ENCODE measurements at places on chromosomes 6 and 20.

GRCh38 chr6:75150685-75151412 is 55.0 kb downstream of the COL12A1 start:
- no peak for DNase-seq

- no peak for DNase-seq
These were observed 168.5 kb downstream of the SCP2D1 start for GRCh38 chr20:18981962-18982539.

GRCh38 chr6:113772961-113773360 is 84.2 kb upstream of the MARCKS start:
- DNase-seq: no peak

GRCh38 chr20:59994697-59995122 is 36.5 kb downstream of the CDH26 start:
- DNase-seq: no peak

DNA sequence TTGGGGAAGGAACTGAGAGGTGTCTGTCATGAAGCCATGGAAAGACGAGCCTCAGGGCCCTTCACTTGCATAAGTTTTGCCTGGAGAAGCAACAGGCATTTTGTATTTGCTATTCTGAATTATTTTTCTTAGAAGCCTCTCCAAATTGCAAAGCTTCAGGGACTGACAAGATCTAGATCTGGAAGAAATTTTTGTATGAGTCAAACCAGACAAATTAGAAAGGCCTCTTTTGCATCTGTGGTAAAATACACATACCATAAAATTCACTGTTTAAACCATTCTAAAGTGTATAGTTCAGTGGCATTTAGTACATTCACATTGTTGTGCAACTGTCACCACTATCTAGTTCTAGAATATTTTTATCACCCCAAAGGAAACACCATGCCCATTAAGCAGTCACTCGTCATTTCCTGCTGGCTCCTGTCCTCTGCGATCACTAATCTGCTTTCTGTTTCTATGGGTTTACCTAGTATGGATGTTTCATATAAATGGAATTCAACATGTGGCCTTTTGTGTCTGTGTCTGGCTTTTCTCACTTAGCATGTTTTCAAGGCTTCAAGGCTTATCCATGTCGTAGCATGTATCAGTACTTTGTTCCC is 269.1 kb downstream of the PHF3 start:
- no peak for DNase-seq

- DNase-seq: no peak
These were observed 86.2 kb downstream of the PLEKHG1 start for GRCh38 chr6:150685860-150686259.

- no peak for DNase-seq
These were observed 53.7 kb upstream of the TMX4 start for GRCh38 chr20:8073024-8073832.

DNA sequence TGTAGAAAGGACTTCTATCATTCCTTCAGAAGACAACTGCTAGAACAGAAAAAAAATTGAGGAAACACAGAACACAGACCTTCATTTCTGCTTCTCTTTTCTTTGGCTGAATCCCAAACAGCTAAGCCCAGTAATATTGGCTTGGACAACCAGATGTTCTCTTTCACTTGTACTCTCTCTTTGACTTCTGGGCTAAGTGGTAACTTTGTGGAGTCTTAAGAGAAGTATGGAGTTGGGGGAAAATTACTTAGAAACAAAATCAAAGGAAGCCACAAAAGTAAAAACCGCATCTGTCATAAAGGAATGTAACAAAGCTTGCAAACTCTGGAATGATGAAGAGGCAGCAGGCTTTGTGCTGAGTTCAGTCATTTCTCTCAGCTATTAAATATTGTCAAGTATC is 587.5 kb downstream of the CBLN4 start:
- no peak for DNase-seq

DNA sequence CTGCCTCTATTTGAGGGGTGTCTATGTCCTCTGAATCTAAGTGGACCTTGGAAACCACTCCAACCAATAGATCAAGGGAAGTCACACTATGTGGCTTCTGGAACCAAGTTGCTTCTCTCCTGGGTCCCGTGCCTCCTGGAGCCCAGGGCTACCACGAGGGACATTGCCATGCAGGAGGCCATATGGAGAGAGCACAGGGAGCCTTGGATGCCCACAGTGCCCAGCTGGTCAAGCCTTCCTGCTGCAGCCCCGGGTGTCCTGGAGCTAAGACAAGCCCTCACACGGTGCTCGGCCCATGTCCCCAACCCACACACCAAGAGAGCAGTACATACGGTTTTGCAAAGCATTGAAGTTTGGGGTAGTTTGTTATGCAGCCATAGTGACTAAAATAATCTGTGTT is 231.6 kb downstream of the SYNDIG1 start:
- no peak for DNase-seq

DNA sequence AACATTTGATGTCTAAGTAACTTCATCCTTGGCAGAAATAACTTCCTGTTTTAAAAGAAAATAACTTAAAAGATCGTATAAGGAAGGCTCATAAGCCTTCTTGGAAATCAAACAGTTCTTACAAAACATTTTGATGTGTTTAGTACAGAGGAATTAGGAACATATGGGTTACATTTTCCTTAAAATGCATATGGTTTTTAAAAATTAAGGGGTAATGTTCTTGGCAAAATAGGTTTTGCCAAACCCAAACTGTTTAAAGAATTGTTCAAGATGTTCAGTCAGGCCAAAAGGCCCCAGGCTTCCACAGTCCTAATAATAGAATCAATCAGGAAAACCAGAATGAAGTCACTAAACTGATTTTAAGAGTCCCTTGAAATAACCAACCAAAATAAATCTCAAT is 142.7 kb upstream of the SLC35B3 start:
- DNase-seq: no peak

DNA sequence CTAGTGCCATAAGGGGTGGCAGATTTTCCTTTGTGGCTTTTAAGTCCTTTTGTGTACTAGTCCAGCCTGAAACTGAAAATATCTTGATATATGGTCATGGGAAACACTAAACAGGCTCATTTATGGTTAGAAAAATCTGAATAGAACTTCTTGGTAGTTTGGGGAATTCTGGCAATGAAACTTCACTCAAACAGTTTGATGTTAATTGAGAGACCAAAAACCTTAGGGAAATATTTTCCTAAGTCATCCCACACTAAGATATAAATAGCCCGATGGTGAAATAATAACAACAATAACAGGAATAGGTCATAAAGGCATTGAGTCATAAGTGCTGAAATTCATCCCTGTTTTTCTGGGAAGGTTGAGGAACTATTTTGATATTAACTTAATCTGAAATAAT is 146.2 kb upstream of the SMLR1 start:
- no peak for DNase-seq

DNA sequence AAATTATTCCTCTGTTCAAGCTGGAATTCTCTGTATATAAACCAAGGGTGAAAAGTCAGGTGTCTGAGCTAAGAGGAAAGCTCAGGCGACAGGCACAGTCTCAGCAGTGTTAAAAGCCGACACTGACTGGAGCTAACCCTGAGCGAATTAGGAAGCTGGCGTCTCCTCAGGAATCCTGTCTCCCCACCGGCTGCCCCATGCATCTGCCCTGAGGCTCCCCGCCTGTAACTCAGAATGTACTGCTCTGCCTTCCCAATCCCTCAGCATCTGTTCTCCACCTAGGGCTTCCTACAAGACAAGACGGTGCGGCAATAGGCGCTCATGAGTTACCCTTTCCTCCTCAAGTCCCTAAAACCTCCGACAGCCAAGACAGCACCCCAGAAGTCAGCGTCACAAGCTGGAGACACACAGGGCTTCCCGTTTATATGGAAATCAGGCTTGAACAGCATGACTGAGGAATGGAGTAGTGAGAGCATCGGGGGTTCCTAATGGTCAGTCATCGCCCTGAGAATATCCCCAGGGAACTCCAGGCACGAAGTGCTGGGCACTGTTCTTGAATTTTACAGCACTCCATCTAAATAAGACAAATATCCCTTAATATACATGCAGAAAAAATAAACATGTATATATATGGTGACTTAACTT is 33.5 kb downstream of the WDR27 start:
- DNase-seq: no peak

GRCh38 chr6:51901766-51902764 is 185.3 kb downstream of the PKHD1 start:
- peak; percentile 15 for DNase-seq

GRCh38 chr6:89379281-89379680 is 26.8 kb upstream of the UBE2J1 start:
- DNase-seq: no peak

DNA sequence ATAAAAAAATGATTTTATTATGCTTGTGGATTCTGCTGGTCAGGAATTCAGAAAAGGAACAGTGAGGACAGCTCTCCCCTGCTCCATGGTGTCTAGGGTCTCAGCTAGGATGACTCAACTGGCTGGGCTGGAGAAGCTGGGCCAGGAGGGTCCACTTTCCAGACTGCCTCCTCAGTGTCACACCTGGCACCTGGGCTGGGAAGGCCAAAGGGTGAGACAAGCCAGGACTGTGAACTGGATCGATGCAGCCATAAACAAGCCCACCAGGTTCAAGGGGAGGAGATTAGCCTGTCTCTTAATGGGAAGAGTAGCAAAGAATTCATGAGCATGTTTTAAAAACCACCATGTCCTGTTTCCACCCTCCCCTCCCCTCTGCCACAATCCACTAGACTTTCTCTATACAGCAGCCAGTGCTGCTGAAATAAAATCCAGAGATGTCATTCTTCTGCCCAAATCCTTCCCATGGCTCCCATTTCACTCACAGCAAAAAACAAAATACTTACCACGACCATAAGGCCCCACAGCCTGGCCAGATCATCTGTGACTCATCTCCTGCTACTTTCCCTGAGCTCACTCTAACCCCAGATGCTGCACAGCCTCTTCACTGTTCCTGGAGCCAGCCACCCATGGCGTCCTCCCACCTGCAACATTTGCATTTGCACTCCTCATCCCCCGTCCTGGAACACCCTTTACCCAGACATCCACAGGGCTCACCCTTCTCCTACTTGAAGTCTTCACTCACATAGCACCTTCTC is 13.8 kb downstream of the SPTLC3 start:
- no peak for DNase-seq

- DNase-seq: no peak
These were observed 16.6 kb downstream of the POM121L2 start for GRCh38 chr6:27295301-27296079.

GRCh38 chr6:125808591-125808990 is 17.8 kb downstream of the NCOA7 start:
- no peak for DNase-seq

DNA sequence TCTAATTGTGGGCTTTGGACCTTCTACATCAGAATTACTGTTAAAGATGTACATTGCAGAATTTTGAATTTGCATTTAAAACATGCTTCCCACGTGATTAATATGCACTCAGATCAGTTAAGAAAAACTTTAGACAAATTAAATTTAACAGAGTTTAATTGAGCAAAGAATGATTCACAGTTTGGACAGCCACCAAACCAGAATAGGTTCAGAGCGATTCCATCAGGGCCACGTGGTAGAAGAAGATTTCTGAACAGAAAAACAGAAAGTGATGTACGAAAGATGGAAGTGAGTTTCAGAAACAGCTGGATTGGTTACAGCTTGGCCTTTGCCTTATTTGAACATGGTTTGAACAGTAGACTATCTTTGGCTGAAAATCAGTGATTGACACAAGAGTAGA is 704.2 kb upstream of the MAP3K7 start:
- DNase-seq: no peak

DNA sequence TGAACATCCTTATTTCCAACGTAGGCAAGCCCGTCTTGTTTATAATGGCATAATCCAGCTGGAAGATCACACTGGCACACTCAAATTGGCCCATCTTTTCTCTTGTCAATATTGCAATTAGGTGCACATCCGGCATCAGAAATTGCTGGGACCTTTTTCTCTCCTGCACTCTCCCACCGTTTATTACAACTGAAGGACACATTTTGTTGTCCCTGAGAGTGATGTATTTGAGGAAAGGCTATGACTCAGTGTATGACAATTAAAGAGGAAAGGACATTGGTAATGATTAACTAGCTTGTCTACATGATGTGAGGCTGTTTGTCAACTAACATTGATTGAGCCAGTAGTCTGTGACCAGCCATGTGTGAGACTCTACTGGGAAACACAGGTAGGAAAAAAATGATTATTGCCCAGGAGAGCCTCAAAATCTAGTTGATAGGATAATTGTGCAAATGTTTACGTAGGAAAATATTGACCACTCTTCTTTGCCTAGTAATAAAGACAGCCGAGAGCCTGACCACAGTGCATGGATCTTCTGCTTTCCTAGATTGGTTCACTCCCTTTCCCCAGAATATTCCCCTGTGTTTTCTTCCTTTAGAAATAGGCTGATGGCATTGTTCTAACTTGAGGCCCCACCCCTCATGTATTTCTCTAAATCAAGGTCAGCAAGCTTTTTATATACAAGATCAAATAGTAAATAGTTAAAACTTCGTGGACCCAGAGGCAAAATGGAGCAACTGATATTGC is 230.0 kb upstream of the BTBD3 start:
- no peak for DNase-seq

- DNase-seq: no peak
These were observed 39.0 kb downstream of the AIG1 start for GRCh38 chr6:143099647-143100046.

- DNase-seq: no peak
These were observed 664.8 kb upstream of the MMS22L start for GRCh38 chr6:97947841-97948240.

- no peak for DNase-seq
These were observed 891 bp downstream of the RIPPLY2 start for GRCh38 chr6:83854001-83854501.

- no peak for DNase-seq
These were observed 285.9 kb downstream of the ALDH8A1 start for GRCh38 chr6:134663800-134664535.

DNA sequence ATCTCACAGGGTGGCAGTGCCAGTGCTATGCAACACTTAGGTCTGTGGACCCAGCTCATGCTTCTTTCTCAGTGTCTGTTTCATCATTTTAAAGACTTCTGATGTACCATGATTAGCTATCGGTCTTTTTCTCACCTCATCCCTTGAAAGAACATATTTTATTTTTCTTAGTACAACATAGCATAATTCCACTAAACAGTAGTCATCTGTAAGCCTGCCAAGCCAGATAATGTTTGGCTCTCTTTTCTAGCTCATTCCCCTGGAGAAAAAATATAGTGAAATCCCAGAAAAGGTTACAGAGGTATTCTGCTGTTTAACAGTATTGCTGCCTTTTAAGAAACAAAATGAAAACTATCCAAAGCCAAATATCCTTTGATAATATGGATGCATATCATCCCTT is 177.0 kb upstream of the MMS22L start:
- DNase-seq: no peak

GRCh38 chr6:27743787-27744186 is 168.4 kb downstream of the OR2B2 start:
- no peak for DNase-seq

GRCh38 chr6:121884091-121884490 is 448.6 kb downstream of the GJA1 start:
- DNase-seq: no peak

DNA sequence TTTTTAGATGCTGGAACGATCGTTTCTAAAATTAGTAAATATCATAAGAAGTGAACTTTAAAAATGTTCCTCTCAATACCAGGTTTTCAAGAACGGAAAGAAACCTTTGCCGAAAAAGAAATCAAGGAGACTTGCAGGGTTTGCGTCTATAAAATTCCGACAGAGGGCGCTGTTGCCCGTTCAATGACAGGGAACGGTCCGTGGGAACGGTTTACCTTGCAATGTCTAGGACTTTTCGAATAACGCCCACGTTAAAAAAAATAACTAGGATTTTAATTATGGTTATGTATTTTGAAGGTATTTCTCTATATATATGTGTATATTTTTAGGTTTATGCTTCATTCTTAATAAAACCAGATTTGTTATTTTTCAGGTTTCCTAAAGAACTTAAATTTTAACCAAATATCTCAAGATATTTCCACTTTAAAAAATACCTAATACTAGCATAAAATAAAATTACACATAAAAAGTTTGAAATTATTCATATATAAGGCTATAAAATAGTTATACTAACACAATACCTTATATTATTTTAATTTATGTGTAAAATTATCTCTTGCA is 2.5 kb upstream of the TFAP2B start:
- peak; percentile 81 for DNase-seq
